ENCODE measurements at places on chromosomes 11 and 22.

GRCh38 chr11:58524232-58525036 is 16.5 kb upstream of the OR5B21 start:
- DNase-seq = peak; percentile 51

- no peak for DNase-seq
These were observed 4.1 kb upstream of the NUDT8 start for GRCh38 chr11:67633758-67634365.

- no peak for DNase-seq
These were observed 11.4 kb downstream of the FGF19 start for GRCh38 chr11:69692422-69692821.

DNA sequence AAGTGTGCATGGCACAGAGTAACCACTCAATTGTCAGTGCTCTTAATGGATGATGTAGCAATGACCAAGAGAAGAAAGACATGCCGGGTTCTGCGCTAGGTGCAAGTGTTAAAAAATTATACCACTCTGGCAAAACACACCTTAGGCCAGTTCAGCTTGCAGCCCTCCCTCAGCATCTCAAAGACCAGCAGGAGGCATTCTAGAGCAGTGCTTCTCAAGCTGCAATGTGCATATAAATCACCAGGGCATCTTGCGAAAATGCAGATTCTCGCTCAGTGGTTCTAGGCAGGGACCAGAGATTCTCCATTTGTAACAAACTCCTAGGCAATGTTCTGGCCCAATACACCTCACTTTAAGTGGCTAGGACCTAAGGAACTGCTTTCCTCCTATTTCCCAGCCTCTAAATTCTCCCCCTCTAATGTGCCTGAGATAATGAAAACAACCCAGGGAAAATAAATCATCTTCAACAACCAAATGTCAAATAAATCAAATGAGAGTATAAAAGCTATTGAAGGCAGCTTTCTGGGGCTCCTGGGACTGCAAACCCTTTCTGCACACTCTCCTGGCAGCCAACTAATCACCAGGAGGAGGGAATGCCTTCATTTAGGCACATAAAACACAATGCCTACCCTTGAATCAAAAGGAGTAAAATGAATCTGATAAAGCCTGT is 337.2 kb upstream of the API5 start:
- no peak for DNase-seq

DNA sequence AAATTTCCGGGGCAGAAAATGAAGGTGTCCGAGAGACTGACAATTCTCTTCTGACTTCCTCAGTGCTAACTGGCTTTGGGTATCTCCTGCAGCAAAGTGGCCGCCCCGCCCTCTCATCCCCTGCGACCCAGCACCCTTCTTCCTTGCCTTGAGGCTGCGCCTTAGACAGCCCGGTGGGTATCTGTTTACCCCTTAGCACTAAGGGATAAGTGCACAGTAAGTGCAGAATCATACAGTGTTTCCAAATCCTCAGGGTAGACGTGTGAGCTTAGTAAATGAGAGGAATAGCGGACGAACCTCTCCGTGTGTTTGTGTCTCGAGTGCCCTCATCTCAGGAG is 368 bp upstream of the CHORDC1 start:
- no peak for DNase-seq

Measured in NCI-H2171 treated with DMSO at 0.1 percent for 48 hours (cell line).